Kasumi-1 (cell line): ENCODE measurements at places on chromosomes 5 and 9.

DNA sequence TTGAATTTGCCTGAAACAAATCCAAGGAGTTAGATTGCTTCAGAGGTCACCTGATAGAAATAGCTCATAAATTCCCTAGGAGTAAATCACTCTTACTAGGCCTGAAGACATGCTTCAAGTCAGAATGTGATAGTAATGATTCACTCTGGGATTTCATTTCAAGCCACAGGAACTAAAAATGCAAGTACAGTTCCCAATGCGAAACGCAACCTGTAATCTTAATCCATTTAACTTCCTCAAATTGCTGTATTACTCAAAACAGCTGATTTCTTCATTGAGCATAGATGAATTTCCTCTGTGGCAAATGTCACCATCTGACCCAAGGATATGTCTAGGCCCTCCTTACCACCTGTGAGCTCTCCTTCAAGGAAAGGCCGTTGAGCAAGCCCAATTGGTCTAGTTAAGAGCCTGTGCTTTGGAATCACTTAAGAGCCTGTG is 32.1 kb upstream of the IL6ST start:
- DNase-seq, result peak; percentile 47

DNA sequence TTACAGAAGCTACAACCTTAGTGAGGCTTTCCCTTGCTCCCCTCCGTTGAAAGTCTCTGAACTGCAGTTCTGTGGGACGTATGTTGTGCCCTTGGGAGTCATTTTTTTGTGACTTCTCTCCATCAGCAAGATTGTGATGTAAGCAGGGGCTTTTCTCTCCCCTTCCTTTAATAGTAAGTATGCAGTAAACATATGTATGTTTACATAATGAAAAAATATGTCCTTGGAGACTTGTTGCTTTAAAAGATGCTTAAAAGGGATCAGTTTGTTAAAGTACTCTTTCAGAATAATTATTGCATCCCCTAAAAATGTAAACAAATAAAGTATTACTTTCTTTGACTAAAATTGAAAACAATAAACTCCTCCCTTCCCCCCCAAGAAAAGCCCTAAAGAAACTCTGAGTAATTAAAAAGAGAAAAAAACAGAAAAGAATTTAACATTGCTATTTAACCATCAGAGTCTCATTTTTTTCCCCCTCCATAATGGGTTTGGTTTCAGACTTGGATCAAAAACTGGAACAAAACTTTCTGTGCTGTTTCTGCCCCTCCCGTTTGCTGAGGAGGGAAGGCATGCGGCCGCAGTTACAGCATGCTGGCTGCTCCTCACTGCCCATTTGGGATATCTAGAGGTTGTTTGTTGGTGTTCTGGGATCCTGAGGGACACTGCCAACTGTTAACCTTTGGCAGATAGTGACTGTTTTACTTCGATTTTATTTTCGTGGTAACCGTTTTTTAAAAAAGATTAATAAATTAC is 40.2 kb downstream of the TRIO start:
- DNase-seq, result no peak

DNA sequence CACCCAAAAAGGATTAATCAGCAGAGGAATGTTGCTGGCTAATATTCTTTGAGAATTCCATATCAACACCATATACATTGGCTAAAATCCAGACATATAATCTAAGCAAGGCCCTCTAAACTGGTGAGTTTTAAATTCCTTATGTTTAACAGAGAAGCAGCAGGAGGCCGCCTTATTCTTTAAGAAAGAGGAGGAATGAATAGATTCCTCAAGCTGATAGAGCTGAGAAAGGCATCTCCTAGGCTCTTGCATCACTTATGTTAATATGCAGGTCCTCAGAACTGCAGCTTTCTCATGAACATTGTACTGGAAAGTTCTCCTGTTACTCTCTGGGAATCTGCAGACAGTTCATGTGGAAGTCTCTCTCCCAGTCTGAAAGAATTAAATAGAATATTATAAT is 20.1 kb upstream of the SMARCA2 start:
- no peak for DNase-seq

- DNase-seq, result no peak
Measured at GRCh38 chr5:135069016-135069770, 35.2 kb upstream of the PITX1 start.

- no peak for DNase-seq
Measured at GRCh38 chr5:67957374-67957773, 258.2 kb upstream of the PIK3R1 start.

- no peak for DNase-seq
Measured at GRCh38 chr5:118919016-118919415, 69.3 kb downstream of the DTWD2 start.

- peak; percentile 29 for DNase-seq
Measured at GRCh38 chr9:97636903-97637302, 3.3 kb downstream of the NCBP1 start.

GRCh38 chr5:59152701-59153245 is 569.9 kb downstream of the RAB3C start:
- no peak for DNase-seq

DNA sequence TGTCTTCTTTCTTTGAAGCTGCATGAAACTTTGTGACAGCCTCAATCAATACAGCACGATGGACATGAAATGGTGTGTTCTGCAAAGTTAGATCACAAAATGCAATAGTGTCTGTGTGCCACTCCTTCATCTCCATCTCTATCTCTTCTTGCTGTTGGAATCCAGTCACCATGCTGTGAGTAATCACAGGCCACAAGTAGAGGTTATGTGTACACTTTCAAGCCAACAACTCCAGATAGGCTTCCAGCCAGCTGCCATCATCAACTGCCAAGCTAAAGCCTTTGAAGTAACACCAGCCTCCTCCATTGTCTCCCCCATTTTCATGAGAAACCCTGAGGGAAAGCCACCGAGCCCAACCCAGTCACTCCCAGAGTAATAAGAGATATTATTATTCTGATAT is 360.6 kb downstream of the PTPRD start:
- no peak for DNase-seq

- no peak for DNase-seq
Measured at GRCh38 chr5:20335978-20336377, 348.0 kb upstream of the CDH18 start.

GRCh38 chr5:15959370-15960164 is 220.0 kb downstream of the MARCHF11 start:
- no peak for DNase-seq
